Stimulated activated CD4-positive, alpha-beta T cell treated with anti-CD3 and anti-CD28 coated beads, TNF-alpha, amount 100 ng/mL, for 1 hour (primary cell): ENCODE measurements at places on chromosomes 4 and X.

DNA sequence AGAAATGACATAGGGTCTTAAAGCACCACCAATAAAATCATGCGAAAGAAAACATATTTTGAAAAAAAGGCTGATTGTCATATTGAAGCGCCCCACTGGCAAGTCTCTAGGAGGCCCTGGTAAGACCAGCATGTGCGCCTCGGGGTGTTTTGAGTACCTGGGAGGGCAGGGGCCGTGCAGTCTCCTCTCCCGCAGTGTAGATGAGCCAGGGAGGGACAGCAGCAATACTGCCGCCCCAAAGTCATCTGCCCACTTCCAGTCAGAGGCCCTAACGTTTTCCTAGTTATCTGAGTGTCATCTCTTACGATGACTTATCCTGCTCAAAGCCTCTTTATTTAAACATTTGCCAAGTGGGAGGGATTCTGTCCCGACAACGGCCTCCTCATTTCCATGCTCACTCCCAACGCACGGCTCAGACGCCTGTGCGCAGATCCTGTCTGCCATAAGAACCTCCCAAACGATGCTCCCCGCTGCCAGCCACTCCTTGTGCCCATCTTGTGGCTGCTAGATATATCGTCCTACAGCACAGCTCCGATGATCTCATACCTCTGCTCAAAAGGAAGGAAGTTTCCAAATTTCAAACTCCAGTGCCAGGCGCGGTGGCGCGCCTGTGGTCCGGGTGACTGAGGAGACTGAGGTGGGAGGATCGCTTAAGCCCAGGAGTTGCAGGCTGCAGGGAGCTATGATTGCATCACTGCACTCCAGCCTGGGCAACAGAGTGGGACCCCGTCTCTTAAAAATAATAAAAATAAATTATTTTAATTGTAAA is 17.2 kb upstream of the SCRG1 start:
- no peak for DNase-seq

- DNase-seq, result no peak
Measured at GRCh38 chrX:14411326-14411725, 118.0 kb upstream of the GLRA2 start.

DNA sequence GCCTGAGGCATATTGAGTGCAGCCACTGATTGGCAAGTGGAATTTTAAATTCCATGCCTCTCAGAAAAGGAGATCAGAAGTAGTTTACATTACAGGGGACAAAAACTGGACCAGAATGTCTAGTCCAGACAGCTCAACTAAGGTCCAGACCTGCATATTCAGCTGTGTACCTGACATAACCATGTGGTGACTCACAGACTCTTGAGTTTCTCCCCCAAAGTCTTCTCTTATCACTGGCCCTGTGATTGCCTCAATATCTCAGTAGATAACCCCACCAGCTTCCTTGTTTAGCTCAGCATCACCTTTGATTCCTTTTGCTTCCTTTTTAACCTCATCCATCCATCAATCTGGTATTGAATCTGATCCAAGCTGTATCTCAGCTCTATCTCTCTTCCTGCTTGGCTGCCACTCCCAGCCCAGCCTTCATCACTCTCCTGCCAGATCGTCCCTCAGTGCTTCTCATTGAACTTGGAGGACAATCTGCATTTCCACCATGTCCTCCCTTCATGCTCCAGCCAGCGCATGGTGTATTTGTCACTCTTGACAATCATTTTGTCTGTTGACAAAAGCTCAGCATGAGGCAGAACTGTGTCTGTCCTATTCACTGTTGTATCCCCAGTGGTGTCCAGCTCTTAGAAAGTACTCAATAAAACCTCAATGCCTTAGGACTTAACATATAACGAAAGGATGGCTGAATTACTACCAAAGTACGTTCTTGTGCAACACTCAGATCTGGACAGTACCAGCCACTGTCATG is 27.8 kb upstream of the SLC2A9 start:
- DNase-seq, result no peak

GRCh38 chr4:122635205-122635604 is 14.3 kb upstream of the IL21 start:
- no peak for DNase-seq

DNA sequence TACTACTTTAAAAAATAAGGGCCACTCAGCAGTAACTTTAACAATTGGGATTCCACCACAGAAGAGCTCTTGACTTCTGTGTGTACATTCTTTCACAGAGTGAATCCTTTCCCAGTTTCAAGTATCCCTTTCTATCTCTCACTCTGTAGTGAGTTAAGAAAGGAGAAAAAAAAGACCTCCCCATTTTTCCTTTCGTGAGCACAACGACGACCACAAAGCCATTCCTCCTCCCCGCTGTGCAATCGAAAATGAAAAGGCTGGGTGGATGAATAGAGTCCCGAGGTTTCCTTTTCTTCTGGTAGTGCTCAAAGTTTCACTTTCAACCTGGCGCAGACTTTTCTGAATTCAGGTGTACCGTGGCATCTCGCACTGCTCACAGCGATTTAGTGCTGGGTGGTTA is 58.0 kb downstream of the TAB3 start:
- no peak for DNase-seq

GRCh38 chr4:184280591-184281071 is 63.0 kb upstream of the ENPP6 start:
- no peak for DNase-seq

GRCh38 chr4:94171616-94172015 is 36.0 kb upstream of the SMARCAD1 start:
- DNase-seq, result no peak

- no peak for DNase-seq
Measured at GRCh38 chr4:6983544-6984142, 59.5 kb upstream of the TADA2B start.

GRCh38 chr4:137794764-137795254 is 262.5 kb upstream of the PCDH18 start:
- no peak for DNase-seq

DNA sequence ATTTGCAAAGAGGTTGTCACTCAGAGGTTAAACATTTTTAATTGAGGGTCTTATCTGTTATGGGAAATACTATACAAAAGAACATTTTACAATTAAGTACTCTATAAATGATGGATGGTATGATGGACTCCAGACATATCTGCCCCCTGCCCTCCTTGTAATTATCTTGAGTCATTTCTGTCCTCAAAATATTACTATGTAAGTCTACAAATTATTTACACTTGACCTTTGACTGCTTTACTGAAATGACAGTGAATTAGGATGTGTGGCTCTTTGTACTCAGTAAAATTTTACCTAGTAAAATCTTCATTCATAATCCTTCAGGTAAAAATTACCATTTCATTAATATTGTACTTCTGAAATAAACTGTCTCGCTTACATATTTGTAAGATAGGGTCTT is 46.5 kb downstream of the USP9X start:
- DNase-seq, result no peak
